ENCODE measurements at places on chromosomes 1 and 21.

DNA sequence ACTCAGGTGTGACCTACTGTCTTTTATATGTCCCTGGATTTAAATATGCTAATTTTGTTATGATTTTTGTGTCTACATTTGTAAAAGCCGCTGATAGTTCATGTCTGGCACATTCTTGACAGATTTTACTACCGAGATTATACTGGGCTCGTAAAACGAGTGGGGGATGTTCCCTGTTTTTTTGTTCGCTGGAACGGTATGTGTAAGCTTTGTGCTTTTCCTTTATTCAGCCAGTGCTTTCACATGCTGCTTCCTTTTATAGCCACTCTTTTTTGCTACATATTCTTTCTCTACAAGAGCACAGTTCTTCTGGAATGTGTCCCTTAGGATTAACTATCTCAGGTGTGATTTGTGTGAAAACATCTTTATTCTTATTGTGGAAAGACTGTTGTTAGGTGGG, 46.6 kb downstream of the ADARB1 start:
- no peak for DNase-seq

GRCh38 chr1:11391886-11392285, 87.1 kb upstream of the DISP3 start:
- DNase-seq, result no peak

- DNase-seq, result no peak
Measured at GRCh38 chr1:70462611-70463010, 51.5 kb downstream of the CTH start.

DNA sequence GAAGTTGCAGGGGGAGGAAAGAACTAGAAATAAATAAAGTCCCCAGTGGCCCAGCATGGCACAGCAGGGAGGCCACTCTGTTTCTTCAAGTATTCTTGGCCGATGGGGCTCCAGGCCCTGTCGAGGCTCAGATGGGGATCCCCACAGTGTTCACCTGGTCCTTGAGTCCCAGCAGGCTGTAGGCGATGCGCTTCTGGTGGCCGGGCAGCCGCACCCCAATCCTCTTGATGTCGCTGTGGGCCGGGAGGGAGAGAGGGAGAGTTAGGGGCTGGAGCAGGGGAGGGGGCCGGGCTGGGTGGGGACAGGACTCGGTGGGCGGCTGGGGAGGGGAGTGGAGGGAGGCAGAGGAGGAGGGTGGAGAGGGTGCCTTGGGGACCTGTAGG, 30.8 kb downstream of the EPHA2 start:
- DNase-seq, result no peak

Data from smooth muscle cell of the brain vasculature (primary cell).